ENCODE measurements at places on chromosomes 13 and 19.

DNA sequence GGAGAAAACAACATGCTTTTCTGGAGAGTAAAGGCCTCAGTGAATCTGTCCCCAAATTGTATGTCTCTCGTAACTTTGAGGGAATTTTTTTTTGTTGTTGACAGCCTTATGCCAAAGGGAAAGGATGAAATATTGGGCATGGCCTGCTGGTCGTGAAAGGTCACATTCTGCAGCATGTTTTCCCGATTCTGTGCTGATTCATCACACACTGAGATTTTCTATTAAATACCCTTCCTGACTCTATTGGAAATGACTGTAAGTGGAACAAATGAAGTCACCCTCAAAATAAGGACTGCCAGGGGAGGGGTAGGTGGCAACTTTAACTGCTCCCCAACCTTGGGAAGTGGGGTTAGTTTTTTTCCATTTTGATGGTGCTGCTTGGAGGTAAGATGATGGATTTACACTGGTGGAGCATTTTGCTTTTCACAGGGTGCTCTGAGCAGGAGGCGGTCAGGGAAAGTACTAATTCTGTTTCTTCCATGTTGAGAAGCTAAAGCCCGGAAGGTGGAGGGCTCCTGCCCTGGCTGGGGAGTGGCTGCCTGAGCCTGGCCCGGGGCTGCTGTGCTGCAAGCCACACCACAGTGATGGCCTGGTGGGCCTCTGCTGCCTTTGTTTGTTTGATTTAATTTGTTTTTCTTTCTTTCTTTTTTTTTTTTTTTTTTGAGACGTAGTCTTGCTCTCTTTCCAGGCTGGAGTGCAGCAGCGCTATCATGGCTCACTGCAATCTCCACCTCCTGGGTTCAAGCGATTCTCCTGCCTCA, 116.8 kb upstream of the SPATA13 start:
- DNase-seq = no peak

DNA sequence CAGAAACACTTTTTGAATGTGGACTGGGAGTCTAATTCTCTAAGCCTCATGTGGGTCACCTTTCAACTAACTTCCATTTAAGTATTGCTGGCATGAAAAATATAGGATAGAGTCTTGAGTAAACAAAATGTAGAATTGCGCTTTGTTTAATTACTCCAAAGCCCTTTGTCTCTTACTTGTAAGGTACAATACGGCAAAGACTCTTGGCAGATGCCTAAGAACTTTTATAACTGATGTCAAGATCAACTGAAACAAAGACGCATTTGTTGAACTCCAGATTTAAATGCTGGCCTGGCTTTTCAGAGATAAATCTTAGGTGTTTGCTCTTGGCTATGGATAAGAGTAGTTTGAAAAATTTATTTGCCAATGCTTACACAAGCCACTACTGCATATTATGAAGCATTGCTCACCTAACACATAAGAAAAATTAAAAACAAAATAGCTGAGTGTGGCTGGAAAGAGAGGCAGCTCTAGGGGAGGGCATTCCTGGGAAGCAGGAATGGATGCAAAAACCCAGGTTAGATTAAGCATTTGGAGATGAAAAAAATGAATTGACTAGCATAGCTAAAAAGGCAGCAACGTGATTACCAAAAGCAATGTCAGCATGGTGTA, 107.3 kb upstream of the STARD13 start:
- no peak for DNase-seq

GRCh38 chr13:101942535-101943157, 459.2 kb downstream of the FGF14 start:
- DNase-seq = no peak

DNA sequence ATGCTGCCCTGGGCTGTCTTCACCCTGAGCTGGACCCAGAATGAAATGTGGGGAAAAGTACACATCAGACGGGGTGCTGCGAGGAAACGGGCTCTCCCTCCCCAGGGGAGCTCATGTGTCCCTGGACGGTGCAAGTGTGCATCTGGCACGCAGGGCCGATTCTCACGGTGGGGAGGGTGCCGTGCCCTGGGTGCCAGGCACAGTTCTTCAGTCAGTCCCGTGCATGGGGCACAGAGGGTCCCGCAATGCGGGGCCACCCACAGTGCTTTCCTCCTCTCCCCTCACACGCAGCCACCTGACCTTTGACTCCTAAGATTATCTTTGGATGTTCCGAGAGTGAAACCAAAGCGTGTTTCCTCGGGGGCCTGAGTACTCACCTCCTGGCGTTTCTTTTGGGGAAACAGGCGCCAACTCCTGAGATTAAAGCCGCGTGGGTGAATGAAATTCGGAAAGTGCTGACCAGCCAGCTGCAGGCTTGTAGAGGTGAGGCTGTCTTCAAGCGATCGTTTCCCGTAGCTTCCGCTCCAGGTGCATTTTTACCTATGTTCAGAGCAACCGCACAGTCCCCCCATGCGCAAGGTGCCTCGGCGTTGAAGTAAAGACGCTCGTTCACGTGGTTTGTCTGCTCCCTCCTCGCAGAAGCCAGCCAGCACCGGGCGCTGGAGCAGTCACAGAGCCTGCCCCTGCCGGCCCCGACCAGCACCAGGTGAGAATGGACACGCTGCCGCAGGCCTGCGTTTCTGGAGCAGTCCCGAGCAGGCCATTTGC, 17.5 kb upstream of the F7 start:
- DNase-seq = no peak

DNA sequence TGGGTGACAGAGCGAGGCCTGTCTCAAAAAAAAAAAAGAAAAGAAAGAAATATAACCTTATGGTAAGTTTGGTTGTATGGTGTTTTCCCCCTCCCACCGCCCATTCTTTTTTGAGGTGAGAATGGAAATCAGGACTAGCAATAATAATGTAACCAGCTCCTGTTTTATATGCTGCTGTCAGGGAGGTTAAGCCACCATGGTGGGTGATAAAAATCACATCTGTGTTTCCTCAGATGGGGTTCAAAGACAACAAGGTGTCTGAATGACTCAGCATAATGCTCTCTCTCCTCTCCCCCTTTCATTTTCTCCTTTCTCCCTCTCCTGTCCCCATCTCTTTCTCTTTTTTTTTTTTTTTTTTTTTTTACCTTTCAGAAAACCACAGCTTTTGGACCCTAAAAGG, 28.3 kb upstream of the GARRE1 start:
- no peak for DNase-seq

GRCh38 chr13:101649488-101650126, 197.1 kb downstream of the ITGBL1 start:
- no peak for DNase-seq

DNA sequence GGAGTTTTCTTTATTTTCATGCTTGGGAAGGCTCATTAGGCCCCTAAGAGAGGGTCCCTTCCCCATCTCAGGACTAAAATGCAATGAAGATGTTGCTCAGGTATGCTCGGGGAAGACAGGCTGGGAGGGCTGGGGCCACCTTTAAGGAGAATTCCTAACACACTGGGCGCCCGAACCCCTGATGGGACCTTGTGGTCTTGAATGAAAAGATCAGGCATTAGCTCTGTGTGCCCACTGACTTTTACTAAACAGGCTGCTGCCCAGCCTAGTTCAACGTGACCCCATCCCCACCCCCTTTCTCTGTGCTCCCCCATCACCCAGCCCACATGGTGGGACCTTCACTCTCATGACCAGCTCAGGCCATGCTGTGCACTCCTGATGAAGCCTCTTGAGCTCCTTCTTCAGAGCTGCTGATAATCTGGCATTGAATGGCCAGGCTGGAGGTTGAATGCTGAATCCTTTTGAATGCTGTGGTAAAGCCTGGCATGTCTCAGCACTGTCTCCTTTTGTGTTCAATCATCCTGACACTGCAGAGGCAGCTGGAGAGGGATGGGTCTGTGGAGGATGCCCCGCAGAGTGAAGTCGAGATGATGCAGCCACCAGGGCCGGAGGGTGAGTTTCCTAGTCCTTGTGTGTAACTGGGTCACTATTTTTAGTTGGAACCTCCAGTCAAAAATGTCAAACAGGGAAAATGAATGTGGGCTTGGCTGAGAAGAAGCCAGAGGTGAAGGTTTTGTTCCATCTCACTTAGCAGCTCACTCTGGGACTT, 209.1 kb downstream of the UQCRFS1 start:
- no peak for DNase-seq

DNA sequence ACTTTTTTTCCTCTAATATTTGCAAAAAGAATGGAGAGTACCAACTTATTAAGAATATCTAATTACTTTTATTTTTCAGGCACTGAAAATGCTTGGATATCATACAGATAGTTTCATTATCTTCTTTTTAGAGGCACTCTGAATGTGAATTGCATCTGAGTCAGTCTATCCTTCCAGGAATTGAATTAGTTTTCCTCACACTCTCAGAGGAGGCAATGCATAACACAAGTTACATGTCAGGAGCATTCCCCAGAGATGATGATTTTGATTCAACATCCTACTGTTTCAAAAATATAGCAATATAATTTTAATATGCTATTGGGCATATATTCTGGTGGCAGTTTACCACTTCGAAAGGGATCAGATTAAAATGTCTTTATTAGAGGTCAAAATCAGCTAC, 1315.4 kb downstream of the PCDH9 start:
- DNase-seq = no peak

GRCh38 chr13:26604784-26605545, 47.5 kb downstream of the WASF3 start:
- no peak for DNase-seq

DNA sequence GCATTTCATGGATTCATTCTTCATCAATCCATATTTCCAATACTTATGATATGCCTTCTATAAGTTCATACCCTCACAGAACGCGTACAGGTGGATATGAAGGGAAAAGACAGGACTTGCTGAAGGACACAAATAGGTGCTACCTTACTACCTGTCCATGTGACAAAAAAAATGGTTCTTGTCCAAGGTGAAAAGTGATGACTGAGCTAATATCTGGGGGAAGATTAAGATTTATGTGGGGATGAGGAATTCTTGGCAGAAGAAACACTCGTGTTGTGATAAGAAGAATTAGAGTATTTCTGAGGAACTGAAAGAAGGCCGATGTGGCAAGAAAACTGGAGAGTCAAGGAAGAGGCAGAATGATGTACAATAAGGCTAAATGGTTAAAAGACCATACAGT, 356.4 kb upstream of the ATXN8OS start:
- no peak for DNase-seq

GRCh38 chr13:37596805-37597204, 1.8 kb downstream of the POSTN start:
- no peak for DNase-seq

DNA sequence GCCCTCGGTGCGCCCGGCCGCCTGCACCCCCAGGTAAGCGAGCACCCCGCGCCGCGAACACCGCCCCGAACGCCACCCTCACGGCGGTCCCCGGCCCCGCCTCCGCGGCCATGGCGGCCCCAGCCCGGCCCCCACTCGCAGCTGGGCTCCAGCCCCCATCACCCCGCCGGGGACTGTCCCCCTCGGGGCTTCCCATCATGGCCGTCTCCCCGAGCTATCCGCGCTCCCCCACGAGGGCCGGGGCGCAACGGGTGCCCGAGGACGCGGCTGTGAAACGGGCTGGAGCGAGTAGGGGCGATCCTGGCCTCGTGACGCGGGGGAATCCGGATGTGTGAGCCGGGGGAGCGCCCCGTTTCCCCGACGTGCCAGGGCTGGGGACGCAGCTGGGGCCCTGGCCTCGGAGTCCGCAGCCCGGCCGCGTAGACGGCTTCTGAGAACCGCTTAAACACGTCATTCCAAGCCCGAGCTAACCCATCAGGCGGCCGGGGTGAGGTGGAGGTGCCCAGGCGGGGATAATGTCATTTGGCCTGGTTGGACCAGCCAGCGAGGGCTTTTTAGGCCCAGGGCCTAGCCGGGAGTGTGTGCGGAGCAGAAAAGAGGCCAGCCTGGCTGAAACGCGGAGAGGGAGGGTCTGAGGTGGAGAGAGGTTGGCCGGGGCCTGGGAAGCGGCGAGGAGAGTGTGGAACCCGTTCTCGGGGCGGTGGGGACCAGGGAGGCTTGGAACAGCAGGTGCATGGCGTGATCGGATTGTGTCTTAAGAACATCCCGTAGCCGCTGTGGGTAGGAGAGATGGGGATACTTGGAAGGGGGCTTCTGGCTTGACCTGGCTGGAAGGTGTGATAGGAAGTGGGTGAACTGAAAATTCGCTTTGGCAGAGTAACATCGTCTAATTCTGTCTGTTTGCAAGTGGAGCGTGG, 550 bp downstream of the CERS4 start:
- DNase-seq = no peak

GRCh38 chr19:2136796-2137195, 14.6 kb downstream of the AP3D1 start:
- DNase-seq = no peak

DNA sequence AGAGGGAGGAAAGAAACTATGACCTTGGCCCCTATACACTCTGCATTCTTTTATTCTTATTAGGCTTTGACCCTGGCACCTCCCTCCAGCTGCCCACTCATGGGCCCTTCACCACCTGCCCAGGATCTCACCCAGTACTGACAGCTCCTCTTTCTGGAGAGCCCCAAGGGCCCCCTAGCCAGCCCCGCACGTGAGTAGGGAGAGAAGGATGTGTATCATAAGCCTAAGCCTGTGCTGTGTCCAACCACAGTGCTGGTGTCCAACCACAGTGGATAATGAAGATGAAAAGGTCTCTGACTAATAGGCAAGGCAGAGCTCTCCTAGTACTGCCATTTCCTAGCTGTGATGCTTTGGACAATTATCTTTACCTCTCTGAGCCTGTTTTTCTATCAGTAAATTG, 4.2 kb downstream of the DMRTC2 start:
- DNase-seq = no peak

DNA sequence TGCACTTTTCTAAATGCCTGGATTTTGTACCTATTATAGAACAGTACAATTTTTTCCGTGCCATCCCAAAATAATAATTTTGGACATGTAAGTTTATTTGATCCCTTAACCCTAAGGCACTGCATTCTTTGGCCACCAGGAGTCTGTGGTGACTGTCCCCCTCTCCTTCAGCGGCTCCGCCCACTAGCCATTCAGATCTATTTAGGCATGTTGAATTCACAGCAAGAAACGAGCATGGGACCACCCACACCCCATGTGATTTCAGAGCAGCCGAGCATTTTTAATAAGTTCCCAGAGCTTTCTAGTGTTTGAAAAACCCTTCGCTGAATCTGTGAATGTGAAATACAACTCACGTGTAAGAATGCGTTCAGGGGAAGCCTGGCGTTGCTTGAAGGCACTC, 567.5 kb downstream of the MYO16 start:
- DNase-seq = no peak

GRCh38 chr13:111482806-111483620, 162.6 kb downstream of the TEX29 start:
- no peak for DNase-seq

GRCh38 chr13:84973661-84974060, 825.6 kb downstream of the SLITRK6 start:
- no peak for DNase-seq

DNA sequence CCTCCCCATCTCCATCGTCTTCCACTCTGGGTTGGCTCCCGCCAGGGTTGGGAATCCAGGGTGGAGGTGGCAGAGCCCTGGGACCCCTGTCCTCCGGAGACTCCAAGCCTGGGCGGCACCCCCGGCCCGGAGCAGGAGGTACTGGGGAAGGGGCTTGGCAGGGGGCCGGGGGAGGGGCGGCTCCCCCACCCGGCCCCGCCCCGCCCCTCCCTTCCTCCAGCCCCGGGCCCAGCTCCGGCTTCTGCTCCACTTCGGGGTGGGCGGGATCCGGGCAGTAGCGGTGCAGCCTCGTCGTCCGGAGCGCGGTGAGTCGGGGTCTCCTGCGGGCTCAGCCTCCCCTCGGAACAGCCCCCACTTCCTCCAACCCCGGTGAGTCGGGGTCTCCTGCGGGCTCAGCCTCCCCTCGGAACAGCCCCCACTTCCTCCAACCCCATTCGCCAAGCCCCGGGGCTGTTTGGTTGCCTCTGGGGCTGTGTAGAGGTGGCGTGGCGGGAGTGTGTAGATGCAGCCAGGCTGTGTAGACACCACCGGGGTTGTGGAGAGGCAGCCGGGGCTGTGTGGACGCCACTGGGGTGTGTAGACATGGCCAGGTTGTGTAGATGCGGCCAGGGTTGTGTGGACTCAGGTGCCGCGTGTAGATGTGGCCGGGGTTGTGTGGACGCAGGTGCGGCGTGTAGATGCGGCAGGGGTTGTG, at the start of gene TMPRSS9:
TSS of gene TMPRSS9 (plus strand) at position 274 of the 694 bp plus-strand sequence. CDS start 29,521 bp downstream, outside the sequence.
- no peak for DNase-seq
